ENCODE measurements at places on chromosomes 2 and 18. TPM values are rescaled to one million over a fixed set of nuclear protein-coding genes. Genes with fewer than 3 reads are reported as not detected.

GRCh38 chr18:44589693-44590355, 90.9 kb upstream of the SETBP1 start:
- no peak for DNase-seq

DNA sequence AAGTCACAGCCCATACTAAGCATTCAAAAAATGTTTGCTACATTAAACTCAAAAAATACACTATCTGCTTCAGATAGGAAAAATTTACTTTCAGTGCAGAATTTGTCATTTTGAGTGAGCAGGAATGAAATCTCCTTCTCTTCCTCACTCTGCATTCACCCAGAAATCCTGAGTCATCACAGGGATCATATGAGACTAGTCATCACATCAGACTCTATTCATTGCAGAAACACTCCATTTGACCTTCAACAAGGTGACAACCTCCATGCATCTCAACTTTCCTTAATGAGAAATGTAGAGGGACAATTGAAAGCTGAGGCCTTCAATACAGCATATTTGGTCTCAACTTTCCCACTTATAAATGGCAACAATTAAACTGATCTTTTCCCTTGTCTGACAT, 130.4 kb upstream of the CYP26B1 start:
- DNase-seq, result no peak

- DNase-seq, result no peak
Observed at GRCh38 chr2:13676269-13676668, 956.2 kb upstream of the LRATD1 start.

- no peak for DNase-seq
Observed at GRCh38 chr2:231861288-231861931, 64.8 kb downstream of the NPPC start.

GRCh38 chr18:50281295-50281971, at the start of gene MBD1:
TSS of gene MBD1 (minus strand) at chr18:50281523. CDS start at chr18:50279992, 1,531 bp downstream.
- peak; percentile 98 for DNase-seq

GRCh38 chr2:165901620-165902298, 51.8 kb downstream of the TTC21B start:
- no peak for DNase-seq

DNA sequence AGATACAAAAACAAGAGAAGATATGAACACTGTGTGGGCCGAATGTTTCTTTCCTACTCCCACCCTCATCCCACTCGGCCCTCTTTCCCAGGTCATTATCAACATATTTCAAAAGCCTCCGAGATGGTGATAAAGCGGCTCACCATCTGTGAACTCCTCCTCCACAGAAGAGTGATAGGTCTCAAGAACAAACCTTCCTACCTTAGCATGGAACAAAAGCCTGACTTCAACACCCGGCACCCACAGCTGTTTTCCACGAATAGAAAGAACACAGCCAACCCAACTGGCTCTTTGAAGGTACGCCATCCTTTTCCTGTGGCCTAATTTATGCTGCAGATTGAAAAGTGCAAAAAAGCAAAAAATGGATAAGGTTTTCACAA, 28.8 kb downstream of the BCL2 start:
- DNase-seq, result no peak

DNA sequence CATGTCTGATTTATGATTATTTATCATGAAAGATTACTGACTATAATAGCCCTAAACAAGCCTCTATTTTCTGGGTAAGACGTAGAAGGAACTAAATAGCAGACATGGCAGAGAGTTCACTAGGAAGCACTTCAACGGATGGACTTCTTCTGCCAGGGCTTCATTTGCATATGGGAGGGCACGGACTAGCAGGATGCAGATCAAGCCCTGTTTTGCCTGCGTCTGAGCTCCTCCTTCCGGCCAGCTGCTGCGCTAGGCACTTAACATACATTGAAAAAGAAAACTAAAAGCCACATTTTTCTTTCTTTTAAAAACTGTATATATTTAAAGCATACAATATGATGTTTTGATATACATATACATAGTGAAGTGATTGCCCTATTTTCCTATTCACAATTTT, 340.0 kb upstream of the MEX3C start:
- no peak for DNase-seq

SPEG gene
- 17.7 TPM for total RNA-seq

GRCh38 chr2:55869637-55870325, 53.8 kb downstream of the EFEMP1 start:
- no peak for DNase-seq

DNA sequence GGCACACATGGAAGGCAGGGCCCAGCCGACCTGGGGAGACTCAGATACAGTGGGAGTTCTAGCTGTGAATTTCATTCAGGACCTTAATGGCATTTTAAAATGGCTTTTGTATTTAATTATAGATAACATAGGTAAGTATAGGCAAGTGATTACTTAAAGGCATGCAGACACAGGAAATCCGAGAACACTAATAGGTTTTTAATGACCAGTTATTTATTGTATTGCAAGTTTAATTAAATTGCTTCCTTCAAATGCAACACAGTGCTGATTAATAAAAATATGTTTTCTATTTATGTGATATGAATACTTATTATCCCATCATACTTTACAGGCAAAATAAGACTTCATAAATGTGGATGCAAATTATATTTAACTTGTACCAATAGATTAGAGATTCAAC, 19.7 kb upstream of the SH3RF3 start:
- DNase-seq, result no peak

- no peak for DNase-seq
Observed at GRCh38 chr2:239316562-239317465, 84.0 kb downstream of the HDAC4 start.

CYP26B1 gene
- total RNA-seq, result not detected

DNA sequence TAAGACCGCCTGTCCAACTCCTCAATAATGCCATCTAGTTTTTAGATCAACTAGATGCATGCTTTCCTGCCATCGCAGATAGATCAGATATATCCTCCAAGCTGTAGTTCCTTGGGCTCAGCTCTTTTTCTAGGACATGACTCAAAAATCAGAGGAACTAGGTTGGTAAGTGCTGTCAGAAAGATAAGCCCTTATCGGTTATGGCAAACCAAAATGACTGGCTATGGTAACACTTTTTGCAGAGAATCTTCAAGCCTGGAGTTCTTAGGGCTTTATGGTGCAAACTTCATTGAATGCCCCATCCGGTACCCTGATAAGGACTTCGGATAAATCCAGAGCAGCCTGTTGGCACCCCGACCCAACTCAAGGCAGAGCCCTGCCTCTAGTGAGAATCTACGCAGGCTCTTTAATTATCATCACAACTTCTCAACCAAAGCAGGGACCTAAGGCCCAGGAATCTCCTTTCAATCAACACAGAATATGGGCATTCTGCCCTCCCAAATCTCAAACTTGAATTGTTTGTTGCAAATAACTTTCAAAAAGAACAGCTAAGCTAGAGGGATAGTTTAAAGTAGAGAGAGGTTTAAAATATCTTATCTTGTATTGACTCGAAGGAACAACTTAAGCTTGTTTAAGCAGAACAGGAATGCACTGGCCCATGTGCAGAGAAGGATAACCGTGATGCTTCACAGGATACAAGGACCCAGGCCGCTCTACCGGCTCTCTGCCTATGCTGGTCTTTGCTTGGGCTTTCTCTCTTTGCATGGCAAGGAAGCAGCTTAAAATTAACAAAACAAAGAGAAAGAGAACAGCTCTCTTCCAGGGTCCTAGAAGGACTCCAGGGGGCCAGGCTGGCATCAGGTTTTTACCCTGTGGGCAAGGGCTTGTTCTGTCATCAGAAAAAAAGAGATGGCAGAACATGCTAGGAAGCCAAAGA, 3.4 kb upstream of the CYP1B1 start:
- no peak for DNase-seq

KCNJ13 gene
- not detected for total RNA-seq

DNA sequence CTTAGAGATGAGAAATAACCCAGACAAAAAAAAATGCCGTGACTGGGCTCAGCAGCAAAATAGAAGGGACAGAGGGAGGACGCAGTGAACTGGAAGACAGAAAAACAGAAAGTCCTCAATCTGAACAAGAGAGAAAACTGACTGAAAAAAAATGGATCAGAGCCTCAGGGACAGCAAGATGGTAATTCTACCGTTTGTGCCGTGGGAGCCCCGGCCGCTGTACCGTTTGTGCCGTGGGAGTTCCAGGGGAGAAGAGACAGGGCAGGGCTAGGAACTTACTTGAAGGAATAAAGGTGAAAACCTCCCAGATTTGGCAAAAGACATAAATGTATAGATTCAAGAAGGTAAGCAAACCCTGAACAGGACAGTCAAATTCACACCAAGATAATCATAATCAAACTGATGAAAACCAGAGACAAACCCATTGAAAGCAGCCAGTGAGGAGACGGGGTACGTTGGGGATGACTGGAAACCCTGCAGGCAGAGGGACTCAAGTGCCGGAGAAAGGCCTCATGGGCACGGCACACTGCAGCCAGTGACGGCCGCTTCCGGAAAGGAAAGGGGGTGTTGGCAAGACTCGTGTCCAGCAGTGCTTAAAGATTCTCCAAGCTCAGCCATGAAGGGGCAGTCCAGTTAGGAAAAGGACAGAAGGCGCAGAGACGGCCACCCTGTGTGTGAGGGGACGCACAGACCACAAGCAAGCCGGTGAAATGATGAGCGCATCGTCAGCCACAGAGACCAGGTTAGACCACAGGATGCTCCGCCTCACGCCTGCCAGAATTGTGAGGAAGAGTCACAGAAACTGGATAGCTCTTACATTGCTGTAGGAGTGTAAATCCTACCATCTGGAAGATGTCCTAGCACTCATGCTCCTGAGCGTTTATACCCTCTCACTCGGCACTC, 40.0 kb upstream of the NFATC1 start:
- DNase-seq, result no peak

DUSP19 gene
- 0.50 TPM for total RNA-seq

All from CD4-positive, alpha-beta T cell (primary cell).